Stimulated activated naive CD4-positive, alpha-beta T cell (primary cell): ENCODE measurements at places on chromosomes 3 and 15.

GRCh38 chr15:96345560-96346399 is 15.3 kb downstream of the NR2F2 start:
- DNase-seq = no peak

- no peak for DNase-seq
Observed at GRCh38 chr3:35677797-35678196, 38.5 kb downstream of the ARPP21 start.

DNA sequence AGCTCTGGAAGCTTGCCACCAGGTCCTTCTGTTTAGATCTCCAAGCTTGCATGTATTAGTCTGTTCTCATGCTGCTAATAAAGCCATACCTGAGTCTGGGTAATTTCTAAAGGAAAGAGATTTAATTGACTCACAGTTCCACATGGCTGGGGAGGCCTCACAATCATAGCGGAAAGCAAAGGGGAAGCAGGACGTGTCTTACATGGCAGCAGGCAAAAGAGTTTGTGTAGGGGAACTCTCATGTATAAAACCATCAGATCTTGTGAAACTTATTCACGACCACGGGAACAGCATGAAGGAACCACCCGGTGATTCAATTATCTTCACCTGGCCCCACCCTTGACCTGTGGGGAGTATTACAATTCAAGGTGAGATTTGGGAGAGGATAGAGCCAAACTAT is 147.0 kb upstream of the PROK2 start:
- DNase-seq = no peak

DNA sequence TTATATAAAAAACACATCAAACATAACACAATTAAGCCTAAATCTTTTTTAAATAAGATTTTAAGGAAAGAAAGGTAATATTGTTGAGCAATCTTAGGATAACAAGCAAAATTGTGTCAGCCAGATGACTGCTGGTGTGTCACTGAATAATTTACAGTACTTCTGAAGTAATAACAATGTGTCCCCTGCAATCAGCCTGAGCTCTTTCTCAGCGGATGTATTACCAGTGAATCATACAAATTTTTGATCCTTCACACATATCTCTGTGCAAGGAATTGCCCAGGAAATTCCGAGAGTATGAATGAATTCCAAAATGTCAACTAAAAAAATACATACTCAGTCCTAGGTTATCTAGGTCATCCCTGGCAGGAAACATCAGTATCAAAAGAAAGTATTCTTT is 76.6 kb upstream of the PTX3 start:
- no peak for DNase-seq

GRCh38 chr3:152398495-152398894 is 129.8 kb downstream of the MBNL1 start:
- no peak for DNase-seq

DNA sequence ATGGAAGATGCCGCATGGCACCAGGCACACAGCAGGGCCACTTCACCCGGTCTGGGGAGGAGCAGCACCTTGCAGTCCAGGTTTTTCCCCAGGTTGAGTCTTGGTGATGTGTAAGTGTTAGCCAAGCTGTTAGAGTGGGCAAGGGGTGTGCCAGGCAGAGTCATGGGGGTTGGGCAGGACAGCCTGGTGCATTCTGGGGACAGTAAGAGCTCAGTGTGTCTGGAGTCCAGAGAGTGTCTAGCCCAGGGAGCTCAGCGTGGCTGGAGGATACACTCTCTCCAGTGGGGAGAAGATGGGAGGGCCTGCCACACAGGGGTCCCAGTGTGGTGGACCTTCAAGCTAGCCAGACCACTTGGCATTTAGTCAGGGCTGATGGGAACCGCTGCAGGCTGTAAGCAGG is 87.4 kb downstream of the AAGAB start:
- DNase-seq = no peak

DNA sequence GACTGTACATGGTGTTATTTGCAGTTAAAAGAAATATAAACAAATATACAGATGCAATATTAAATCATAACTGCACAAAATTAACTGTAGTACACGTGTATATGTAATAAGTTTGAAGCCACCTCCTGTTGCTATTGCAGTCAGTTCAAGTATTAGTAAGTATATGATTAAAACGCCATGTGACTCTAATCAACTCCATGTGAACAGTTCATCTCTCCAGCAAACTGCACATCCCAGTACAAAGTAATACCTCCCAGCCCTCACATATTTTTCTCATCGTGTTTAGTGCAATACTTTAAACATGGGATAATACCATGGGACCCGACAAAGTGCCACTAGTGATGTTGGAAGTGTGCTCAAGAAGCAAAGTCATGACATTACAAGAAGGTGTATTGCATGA is 34.6 kb downstream of the PDCD10 start:
- no peak for DNase-seq

DNA sequence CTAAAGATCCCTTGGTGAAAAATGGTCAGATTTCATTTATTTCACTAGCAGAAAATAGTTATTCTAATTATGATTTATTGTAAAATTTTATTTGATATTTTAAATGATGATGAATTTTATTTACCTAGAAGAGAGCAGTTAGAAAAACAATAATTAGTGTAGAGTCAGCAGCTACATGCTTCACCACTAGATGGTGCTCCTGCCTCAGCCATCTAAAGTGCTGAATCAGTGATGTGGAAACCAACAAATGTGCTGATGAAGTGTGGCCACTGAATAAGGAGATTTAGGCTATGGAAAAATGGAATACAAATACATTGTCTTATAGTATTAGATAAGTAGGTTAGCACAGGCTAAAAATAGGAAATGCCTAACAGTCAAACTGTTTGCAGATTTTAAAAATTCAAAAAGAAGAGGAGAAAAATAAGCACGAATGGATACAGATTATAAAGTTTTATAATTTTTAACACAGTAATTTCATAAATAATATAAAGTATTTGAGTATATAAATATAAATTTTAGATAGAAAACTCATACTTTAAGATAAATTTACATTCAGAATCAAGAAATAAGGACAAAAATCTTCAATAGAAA is 109.8 kb downstream of the PPP2R3A start:
- peak; percentile 29 for DNase-seq

- no peak for DNase-seq
Observed at GRCh38 chr3:152728231-152728980, 106.5 kb upstream of the P2RY1 start.

DNA sequence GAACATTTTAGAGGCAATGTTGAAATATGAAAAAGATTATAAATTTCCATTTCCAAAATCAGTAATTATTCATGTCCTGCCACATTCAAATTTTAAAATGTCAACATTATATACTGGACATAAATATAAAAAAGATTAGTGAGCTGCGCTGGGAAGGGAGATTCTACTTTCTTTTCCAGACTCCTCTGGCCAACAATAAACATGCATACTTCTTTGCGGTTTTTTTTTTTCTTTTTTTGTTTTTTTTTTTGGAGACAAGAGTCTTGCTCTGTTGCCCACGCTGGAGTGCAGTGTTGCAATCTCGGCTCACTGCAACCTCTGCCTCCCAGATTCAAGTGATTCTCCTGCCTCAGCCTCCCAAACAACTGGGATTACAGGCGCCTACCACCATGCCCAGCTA is 105.5 kb downstream of the ADAM10 start:
- DNase-seq = no peak

- no peak for DNase-seq
Observed at GRCh38 chr3:27646896-27647295, 75.2 kb downstream of the EOMES start.

DNA sequence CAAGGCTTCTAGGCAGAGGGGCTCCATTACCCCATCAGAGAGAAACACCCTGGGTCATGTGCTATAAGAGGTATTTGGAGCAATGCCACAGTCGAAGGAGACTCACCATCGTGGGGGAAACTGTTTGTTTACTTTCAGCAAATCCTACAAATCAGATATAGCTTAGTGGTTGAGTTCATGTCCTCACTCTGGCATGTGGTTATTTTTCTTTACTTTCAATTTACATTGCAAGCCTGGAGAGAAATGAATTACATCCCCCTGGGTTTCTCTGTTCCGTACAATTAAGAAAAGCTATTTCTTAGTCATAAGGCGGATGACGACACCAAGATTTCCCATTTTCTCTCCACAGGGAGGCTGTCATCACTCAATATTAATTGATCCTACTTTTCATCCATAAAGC is 36.9 kb downstream of the RFTN1 start:
- DNase-seq = no peak

DNA sequence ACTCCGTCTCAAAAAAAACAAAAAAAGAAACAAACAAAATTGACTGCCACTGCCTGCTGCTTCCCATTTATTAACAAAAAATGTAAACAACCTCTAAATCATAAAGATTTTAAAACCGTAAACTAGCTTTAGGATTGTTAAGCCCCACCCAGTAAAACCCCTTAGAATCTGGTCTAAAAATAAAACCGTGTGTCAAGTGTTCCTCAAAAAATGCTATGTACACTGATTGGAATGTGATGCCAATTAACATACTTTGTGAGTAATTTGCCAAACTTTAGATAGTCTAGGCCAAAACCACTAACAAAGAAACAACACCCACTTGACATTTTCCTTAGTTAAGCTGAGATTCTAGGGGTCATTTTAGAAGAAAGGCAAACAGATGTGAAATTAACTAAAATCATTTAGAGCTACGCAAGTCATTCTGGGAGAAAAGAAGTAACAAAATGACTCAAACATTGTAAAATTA is 5.3 kb downstream of the RAF1 start:
- DNase-seq = no peak

- no peak for DNase-seq
Observed at GRCh38 chr15:28107904-28108275, 8.8 kb upstream of the OCA2 start.

GRCh38 chr3:127184870-127185216 is 8.1 kb upstream of the PRR23E start:
- DNase-seq = no peak

- no peak for DNase-seq
Observed at GRCh38 chr3:32506466-32506865, 3.8 kb upstream of the CMTM6 start.

GRCh38 chr3:16179771-16180736 is 5.6 kb downstream of the GALNT15 start:
- no peak for DNase-seq

DNA sequence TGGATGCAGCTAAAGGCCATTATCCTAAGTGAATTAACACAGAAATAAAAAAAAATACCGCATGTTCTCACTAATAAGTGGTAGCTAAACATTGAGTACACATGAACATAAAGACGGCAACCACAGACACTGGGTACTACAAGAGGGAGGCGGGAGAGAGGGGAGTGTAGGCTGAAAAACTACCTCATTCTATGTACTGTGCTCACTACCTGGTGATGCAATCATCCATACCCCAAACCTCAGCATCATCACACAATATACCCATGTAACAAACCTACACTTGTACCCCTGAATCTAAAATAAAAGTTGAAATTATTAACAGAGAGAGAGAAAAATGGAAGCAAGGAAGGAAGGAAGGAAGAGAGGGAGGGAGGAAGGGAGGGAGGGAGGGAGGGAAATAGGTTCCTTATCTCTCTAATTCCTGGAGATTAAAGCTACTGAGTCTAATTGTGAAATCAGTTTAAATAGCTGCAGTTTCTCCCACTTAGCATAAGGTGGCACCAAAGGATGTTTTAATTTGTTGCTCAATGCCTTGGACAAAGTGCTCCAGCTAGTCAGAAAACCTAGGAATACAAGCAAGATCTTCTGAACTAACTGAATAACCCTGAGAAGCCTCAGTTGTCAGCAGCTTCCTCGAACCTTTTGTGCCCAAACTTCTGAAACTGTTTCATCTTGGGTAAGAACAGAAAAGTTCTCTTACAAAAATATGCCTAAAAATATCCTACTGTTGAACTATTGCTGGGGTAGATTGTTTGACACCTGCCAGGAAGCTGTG is 79.4 kb upstream of the ATP11B start:
- DNase-seq = no peak

GRCh38 chr3:171672538-171672937 is 137.7 kb downstream of the PLD1 start:
- DNase-seq = no peak

DNA sequence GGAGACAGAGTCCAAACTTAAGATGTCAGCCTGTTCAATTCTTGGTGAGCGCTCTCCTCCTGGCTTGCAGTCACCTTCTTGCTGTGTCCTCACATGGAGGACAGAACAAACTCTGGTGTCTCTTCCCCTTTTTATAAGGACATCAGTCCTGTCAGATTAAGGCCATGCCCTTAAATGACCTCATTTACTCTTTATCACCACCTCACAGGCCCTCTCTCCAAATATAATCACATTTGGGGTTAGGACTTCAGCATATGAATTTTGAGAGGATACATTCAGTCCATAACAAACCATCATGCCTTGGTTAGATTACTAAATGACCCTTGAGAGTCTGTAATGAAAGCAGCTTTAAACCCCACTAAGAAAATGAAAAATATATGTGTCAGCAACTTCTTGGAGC is 175.2 kb downstream of the TAFA4 start:
- DNase-seq = no peak

- no peak for DNase-seq
Observed at GRCh38 chr3:120407508-120408287, 43.1 kb downstream of the FSTL1 start.

DNA sequence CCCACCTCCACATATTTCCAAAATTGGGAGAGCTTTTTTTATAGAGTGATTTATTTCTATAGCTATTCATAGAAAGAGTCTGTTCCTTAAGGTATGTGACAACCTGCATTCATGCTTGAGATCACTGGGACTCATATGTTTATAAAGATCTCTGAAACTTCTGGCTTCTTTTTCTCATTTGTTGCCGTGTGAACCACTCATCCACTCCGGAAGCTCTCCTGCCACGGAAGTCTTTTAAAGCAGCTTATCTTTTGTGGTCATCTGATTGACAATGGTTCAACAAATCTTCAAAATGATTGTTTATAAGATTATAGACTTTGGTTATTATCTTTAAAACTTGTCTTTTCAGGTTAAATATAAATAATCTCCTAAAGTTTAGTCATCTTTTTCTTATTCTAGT is 260.5 kb downstream of the C3orf38 start:
- DNase-seq = peak; percentile 4

GRCh38 chr3:129829640-129830039 is 63.9 kb downstream of the TMCC1 start:
- DNase-seq = peak; percentile 24

- no peak for DNase-seq
Observed at GRCh38 chr3:4588466-4588865, 95.3 kb downstream of the ITPR1 start.

GRCh38 chr15:58771621-58772250 is 634 bp downstream of the MINDY2 start:
- no peak for DNase-seq

GRCh38 chr3:102400142-102400541 is 34.7 kb upstream of the ZPLD1 start:
- DNase-seq = no peak

GRCh38 chr3:144989807-144990206 is 1018.2 kb downstream of the DIPK2A start:
- no peak for DNase-seq

DNA sequence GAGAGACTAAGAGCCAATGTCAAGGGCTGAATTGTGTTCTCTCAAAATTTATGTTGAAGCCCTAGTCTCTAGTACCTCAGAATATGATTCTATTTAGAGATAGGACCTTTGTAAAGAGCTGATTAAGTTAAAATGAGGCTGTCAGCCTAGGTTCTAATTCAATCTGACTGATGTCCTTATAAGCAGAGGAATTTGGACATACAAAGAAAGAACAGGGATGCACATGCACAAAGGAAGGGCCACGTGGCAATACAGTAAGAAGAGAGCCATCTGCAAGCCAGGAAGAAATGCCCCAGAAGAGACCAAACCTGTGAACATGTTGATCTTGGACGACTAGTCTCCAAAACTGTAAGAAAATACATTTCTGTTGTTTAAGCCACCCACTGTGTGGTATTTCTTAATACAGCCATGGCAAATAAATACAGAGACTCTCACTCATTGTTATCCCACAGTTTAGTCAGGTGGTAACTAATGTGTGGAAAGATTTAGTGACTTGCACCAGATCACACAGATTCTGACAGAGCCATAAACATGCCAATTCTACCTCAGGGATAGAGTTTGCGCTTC is 652.2 kb downstream of the NAALADL2 start:
- DNase-seq = no peak
